ENCODE measurements at places on chromosomes 6 and 20. TPM values are rescaled to one million over a fixed set of nuclear protein-coding genes. Genes with fewer than 3 reads are reported as not detected.

Gene PTGIS
- 117 TPM for total RNA-seq

Gene PGC
- total RNA-seq = not detected

Gene LINC00237
- total RNA-seq = not detected

GRCh38 chr6:3213334-3213695 is 14.1 kb downstream of the TUBB2B start:
- no peak for DNase-seq
- H3K27ac ChIP-seq = no peak overlapping the region
- H3K4me3 ChIP-seq = no peak overlapping the region
- peaks cover 31% of the 10 kb centered on the region for H3K27me3 ChIP-seq
- H3K4me1 ChIP-seq = peaks cover 10% of the 10 kb centered on the region

DNA sequence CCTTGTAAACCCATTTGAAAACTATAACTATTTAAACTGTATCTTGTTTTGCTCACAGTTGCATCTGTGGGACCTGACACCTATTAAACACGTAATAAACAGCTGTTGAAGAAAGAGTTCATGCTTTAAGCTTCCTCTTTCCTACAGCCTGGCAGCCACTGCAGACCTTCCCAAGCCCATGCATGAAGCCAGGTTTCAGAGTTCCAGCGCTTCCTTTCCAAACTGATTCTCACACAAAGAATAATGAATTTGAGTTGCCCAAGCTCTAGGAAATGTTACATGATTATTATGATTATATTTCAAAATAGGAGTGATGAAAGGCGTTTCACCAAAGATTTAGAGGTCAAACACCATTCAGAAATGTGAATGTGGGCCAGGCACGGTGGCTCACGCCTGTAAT is 3.7 kb downstream of the AGPAT4 start:
- peaks cover 11% of the 10 kb centered on the region for H3K36me3 ChIP-seq
- no peak overlapping the region for H3K27ac ChIP-seq
- no peak overlapping the region for H3K4me3 ChIP-seq

Measured in mesothelial cell of epicardium (in vitro differentiated cells).